ENCODE measurements at places on chromosomes 13 and 19.

- DNase-seq, result peak; percentile 26
Measured at GRCh38 chr13:25375727-25376358, 4.1 kb downstream of the ATP8A2 start.

DNA sequence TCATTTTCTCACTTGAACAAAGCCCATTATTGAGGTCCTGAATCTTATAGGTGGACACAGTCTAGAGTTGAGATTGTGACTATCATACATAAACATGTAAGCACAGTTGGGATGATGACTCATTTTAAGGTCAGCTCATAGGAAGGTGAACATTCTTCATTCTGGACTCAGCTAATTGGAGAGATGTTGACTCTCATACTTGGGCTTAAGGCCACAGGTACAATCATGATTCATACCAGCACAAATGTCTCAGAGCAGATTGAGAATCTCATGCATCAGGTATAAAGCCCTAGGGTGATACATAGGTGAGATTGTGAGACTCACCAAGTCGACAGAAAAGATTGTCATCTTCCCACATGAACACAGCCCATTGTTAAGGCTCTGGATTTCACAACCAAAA lies 62.3 kb upstream of the ZNF724 start:
- no peak for DNase-seq

DNA sequence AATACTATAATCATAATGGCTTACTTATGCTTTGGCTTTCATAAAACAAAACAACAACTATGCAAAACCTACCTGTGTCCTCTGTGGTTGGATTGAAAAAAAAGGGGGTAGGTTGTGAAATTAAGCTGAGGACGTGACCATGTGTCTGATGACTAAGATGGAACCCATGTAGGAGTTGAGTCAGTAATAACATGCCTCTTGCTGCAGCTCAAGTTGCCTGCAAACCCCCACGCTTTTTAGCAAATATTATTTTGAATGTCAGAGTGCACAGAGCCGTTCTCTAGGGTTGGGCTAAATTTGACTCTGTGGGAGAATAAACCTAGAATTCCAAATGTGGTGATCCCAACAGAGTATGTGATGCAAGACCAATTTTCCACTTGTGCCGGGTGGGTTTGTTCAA lies 209.3 kb downstream of the KCNRG start:
- no peak for DNase-seq

DNA sequence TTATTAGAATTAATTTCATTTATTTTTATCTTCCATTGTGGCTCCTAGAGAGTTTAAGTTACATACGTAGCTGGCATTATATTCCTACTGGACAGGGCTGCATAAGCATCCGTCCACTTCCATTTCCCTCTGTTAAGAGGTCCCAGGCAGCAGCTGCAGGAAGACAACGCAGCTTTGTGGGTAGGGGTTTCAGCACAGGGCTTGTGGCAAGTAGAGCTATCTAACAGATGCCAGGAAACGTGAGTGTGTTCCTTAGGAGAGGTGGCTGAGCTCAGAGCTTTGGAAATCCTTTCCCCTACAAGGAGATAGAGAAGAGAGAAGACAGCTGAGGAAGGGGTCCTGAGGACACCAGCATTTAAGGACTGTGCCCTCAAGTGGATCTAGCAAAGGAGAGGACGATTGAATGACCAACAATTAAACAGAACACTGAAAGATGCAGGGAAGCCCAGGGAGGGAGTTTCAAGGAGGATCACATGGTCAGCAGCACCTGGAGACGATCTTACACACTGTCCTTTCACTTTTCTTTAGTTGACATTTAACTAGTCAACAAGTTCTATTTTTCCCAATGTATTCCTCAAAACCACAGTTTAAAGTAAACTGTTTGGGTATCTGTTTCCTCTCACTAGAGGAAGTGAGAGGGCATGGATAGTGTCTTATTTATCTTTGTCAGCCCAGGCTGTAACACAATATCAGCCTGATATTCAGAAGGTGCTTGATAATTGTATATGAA lies 2.3 kb upstream of the N4BP2L1 start:
- no peak for DNase-seq

GRCh38 chr19:31085125-31085524 lies 264.1 kb downstream of the TSHZ3 start:
- no peak for DNase-seq

GRCh38 chr13:75458696-75459422 lies 23.1 kb downstream of the TBC1D4 start:
- no peak for DNase-seq

GRCh38 chr13:103354171-103354570 lies 288.0 kb upstream of the SLC10A2 start:
- no peak for DNase-seq

DNA sequence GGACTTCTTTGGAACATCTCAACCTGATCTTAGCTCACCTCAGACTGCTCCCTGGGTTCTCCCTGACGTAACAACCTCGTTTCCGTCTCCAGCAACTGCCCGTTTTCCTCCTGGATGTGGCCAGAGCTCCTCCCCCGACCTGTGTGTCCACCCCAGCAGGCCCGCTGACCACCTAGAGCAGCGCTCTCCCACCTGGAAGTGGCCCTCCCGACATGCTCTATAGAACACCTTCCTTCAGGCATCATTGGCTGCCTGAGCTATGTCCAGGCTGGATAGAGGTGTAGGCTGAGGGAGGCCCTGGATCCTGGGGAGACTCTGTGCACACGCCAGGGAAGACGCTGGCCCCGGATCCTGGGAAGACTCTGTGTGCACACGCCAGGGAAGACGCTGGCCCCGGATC lies 81.3 kb downstream of the TEX29 start:
- DNase-seq, result no peak

DNA sequence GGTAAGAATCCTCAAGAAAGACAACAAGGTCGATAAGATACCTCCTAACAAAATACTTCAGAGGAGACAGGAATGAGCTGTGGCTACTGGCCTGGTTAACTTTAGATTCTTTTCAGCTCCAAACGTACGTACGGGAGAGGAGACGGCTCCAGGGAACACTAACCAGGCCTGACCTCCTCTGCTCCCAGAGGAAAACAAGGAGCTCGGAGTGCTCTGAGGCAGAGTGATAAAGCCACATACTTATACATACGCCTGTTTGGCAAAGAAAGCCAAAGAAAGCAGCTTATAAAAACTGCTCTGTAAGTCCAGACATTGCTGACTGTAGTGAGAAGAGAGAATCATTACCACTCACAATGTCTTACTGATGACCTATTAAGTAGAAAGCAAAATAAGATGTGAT lies 263.9 kb downstream of the MZT1 start:
- no peak for DNase-seq

DNA sequence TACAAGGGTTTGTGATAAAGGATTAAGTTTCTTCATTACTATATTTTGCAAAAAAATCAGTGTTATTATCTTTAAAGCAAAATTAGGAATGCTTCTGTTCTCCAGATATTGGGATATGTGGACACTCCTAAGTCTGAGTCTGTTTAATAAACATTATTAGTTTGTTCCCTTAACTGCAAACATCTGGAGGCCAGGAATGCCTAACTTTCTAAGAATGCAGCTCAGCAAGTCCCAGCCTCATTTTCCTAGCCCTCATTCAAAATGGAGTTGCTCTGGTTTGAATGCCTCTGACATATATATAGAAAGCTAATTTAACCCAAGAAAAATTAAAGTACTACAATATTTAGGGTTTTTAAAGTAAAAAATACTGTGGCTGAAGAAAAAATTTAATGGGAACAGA lies 33.6 kb upstream of the EDNRB start:
- DNase-seq, result no peak

DNA sequence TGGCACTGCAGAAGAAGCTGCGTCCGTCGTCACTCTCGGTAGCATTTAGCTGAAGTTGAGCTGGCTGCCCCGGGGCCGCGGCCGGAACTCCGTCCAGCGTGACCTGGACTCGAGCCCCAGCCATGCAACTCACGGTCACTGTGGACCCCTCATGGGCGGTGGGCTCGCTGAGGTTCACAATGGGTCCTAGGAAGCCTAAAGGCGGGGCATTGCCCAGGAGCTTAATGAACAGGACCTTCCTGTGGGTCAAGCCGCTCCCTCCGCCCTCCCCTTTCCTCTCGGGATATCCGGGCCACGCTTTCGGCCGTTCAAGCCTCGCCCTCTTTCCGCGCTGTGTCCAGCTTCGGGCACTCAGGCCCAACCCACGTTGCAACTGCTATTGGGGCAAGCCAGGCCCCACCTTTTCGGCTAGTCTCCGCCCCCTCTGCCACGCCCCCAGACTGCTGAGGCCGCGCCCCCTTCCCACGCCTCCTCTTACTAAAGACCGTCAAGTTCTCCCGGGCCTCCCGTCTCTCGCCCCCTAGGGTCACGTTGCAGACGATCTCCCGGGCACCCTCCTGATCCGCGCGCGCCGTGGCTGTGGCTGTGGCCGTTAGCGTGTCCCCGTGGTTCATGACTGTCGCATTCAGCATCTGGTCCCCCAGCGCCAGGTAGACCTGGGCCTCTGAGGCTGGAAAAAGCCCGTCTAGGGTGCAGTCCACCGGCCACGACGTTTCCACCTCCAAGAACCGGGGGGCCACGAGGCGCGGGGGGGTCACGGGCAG lies 1.4 kb upstream of the RAVER1 start:
- DNase-seq, result no peak

- no peak for DNase-seq
Measured at GRCh38 chr13:62360609-62361008, 945.0 kb upstream of the PCDH20 start.

DNA sequence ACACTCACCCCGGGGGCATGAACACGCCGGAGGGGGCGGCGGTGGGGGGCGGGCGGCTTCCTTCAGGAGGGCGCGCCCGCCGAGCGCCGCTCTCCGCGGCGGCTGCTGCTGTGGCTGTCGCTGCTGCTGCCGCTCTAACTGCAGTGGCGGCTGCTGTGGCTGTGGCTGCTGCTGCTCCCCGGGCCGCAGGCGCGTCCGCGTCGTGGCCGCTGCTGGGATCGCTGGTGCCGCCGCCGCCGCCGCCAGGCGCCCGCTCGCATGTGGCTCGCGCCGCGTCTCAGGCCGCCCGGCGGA lies at the start of gene BBC3:
TSS of gene BBC3 (minus strand) at position 279 of the 294 bp plus-strand sequence. CDS start 2,768 bp downstream, outside the sequence.
- DNase-seq, result no peak

- peak; percentile 8 for DNase-seq
Measured at GRCh38 chr19:46115396-46116106, 8.9 kb downstream of the IGFL3 start.

GRCh38 chr19:2618611-2619010 lies 83.9 kb downstream of the GNG7 start:
- DNase-seq, result no peak

DNA sequence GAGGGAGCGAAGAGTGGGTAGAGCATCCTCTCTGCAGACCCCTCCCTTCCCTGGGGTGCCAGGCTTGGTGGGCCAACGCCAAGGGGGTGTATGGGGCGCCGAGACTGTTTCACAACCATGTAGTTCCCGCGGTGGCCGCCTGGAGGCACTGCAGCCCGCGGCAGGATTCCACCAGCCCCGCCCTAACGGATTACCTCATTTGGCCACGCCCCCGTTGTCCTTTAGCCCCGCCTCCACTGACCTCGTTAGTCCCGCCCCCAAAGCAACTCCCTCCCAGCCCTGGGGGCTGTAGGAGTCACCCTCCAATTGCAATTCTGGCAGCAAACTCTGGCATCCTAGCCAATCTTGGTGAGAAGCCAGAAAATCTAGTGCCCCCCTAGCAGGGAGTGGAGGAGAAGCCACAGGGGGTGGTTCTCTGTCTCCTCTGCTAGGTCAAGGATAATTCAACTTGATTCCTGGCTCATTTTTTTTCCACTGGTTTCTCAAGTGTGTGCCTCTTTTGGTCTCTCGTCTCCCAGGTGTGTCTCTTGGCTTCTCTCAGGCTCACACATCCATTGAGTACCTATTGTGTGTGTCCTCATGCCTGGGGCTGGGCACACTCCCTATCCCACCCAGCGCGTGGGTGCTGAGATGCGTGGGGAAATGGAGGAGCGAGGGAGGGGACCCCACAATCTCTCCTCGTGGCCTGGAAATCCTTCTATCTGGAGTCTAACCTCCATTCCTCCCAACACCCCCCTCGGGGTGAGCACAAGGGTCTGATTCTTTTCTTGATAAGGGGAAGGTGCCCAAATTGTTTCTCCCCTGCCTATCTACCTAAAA lies 2.0 kb downstream of the OLFM2 start:
- peak; percentile 78 for DNase-seq

DNA sequence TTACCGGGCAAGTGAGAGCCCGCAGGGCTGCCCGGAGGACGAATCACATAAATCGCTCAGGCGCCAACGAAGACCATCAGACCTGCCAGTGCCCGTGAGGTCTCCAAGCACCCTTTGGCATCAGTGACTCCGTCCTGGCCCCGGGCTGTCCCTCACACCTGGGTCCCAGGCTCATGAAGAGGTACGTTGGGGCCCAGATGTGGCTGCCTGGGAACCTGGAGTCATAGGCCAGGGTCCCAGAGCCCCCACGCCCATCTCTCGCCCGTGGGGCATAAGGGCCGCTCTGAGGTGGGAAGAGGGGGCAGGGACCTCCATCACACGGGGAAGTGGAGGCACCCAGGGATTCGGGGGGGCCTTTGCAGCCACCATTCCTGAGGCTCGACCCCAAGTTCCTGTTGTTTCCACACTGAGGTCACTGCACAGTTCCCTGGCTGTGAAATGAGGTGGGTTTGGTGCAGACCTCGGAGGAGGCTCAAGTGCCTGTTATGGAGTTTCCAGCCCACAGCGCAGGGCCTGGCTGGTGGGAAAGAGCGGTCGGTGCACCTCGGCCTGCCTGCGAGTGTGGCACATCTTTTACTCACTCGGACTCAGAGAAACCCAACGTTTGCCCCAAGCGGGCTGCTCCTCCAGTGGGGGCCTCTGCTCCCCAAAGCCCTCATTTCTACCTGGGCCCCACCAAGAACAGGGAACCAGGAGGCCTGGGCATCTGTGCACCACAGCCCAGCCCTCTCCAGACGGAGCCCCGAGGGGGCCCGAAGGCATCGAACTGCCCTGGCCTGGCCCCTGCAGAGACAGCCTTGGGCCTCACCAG lies 35.9 kb upstream of the C13orf46 start:
- DNase-seq, result no peak

GRCh38 chr13:113805431-113806103 lies 46.5 kb downstream of the TMEM255B start:
- DNase-seq, result no peak

DNA sequence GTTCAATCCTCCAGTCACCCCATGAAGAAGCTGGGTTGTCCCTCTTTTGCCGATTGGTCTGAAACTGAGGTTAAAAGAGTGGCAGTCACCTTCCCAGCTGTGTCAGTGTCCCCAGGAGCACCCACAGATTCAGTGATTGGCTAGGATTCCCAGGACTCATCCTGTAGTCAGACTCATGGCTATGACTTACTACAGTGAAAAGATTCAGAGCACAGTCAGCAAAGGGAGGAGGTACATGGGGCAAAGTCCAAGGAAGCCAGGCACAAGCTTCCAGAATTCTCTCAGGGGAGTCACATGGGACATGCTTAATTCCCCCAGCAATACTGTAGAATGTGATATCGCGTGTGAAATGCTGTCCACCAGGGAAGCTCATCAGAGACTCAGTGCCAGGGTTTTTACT lies 14.2 kb downstream of the ZNF473 start:
- DNase-seq, result no peak

- no peak for DNase-seq
Measured at GRCh38 chr13:74047931-74048600, 86.1 kb downstream of the KLF12 start.

DNA sequence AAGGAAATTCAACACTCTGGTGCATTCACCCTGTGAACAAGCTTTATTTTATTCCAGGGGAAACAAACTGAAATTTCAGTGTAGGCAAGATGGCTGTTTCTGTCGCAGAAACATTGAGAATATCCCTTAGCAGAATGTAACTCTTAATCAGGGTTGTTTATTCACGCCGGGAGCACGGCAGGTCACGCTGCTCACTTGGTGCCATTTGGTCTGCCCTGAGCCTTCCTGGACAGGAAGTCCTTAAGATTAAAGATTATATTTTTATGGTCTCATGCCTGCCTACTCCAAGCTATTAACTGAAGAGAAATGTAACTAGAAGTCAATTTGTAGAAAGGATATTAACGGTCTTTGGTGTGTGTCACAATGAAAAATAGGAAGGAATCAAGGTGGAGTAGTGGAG lies 185.3 kb upstream of the ARGLU1 start:
- no peak for DNase-seq

Data from GM18507 (cell line).